ENCODE measurements at places on chromosomes 1 and 21.

DNA sequence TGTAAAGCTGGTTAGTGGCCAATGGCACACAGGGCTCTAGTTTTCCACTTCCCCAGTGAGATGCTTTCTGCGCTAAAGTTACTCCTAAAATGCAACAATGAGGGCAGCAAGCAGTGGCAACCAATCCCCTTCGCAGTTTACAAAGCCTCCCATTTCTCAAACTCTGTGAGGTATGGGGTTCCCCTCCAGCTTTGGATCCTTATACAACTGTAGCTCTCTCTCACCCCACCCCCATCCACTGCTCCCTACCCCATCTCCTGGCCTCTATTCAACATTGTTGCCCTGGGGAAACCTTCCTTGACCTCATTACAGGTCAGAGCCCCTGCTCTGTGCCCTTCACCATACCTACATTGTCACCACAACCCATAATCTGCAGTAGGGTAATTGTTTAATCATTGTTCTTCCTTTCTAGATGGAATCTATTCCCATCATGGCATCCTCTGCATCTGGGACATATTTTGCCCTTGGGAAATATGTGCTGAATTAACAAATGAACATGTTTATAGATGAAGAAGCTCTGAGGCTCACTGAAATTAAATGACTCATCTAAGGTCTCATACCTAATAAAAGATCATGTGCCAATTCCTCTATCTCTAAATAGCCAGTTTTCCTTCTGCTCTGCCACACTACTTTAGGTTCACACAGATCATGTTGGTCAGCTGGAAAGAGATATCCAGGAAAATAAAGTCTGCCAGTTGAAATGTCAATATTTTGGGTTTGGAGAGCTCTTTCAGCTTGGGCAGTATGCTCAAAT, 12.6 kb downstream of the KIAA0040 start:
- DNase-seq, result no peak

DNA sequence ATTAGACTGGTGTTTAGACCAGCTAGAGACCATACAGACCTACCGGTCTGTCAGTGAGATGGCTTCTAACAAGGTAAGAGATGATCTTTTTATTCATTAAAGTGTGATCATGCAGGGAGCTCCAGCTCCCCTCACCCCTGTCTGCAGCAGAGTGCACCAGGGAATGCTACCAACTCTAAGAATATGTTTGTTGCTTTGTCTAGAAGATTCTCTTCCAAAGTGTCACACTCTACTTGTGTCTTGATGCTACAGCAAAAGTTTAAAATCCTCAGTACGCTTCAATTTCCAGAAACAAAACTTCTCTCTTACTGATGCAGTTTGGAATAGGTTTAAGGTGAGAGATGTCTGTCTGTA, 201.4 kb upstream of the SGIP1 start:
- no peak for DNase-seq

GRCh38 chr1:47797575-47797974, 199.6 kb downstream of the TRABD2B start:
- no peak for DNase-seq

DNA sequence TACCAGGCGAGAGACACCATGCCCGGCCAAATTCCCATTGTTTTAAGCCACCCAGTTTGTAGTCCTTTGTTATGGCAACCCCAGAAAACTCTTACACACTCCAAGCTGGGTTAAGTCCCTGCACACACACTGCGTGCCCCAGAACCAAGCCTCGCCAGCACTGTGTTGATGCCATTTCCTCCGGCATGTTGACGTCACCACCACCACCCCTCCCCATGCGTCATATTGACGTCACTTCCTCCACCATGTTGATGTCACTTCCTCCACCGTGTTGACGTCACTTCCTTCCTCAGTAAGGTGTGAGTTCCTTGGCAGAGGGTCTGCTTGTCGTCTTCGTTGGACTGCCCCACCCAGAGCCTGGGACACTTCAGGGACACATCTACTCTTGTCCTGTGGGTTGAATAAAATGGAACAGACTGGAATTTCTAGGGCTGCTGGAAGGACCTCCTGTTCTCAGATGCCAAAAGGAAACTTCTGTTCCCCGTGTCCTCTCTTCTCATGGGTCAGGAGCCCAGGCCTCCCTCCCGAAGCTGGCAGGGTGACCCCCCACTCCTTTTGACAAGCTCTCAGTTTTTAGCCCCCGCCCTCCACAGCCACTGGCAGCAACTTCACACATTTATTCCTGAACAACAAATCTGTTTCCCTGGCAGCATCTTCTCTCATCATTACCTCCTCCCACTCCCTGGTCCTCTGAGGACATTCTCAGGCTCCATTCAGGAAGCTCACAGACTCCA, 643.3 kb downstream of the NPHP4 start:
- no peak for DNase-seq

- DNase-seq, result no peak
Measured at GRCh38 chr1:154474802-154475201, 27.2 kb upstream of the TDRD10 start.

DNA sequence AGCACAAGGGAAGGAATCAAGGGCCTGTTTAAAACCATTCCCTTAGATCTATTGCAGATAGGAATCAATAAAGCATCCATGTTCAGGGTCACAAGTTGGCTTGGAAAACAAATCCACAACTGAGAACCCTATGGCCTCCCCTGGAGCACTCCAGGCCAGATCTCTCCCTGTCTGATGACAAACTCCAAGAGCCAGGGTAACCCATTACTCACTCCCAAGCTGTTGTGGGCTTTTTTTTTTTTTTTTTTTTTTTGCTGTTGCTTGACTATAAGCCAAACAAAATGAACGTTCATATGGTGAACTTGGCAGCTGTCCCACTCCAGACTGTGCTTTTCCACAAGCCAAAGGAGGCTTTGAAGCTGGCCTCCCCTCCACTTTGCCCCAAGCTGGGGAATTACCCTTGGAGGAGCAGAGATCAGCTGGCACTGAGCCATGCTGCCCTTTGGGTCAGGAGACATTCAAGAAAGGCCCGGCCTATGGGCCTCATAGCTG, 35.7 kb upstream of the VAV3 start:
- no peak for DNase-seq

- no peak for DNase-seq
Measured at GRCh38 chr1:104699433-104699832, 949.7 kb downstream of the AMY1C start.
